ENCODE measurements at places on chromosomes 4 and X.

DNA sequence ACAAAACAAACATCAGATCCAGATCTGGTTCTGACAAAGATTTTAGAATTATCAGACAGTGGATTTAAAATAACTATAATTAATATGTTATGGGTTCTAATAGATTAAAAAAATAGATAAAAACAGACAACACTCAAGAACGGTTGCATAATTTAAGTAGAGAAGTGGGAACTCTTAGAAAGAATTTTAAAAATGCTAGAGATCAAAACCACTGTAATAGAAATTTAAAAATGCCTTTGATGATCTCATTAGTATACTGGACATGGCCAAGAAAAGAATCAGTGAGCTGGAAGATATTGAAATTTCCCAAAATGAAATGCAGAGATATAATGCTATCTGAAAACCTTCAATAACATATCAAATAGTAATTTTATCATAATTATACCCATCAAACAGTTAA lies 28.3 kb upstream of the DYNLT3 start:
- no peak for DNase-seq

GRCh38 chrX:154793084-154793795 lies 12.0 kb downstream of the MPP1 start:
- no peak for DNase-seq

- no peak for DNase-seq
Observed at GRCh38 chr4:82889287-82889686, 1.7 kb downstream of the SEC31A start.

DNA sequence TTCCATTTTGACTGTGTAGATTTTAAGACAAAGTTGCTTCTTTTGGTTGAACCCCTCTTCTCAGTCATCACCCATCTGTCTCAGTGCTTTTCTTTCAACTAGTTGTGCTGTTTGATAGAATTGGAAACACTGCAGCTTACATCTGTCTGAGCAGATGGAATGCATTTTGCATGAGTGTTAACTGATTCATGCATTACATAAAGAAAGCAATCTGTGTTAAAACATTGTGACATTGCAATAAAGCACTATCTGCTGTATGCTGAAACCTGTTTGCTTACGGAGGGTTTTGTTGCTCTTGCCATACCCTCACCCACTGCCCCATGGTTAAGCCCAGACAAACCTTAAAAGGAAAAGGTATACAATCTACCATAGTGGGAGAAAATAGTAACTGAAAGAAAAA lies 47.4 kb downstream of the NRK start:
- no peak for DNase-seq

DNA sequence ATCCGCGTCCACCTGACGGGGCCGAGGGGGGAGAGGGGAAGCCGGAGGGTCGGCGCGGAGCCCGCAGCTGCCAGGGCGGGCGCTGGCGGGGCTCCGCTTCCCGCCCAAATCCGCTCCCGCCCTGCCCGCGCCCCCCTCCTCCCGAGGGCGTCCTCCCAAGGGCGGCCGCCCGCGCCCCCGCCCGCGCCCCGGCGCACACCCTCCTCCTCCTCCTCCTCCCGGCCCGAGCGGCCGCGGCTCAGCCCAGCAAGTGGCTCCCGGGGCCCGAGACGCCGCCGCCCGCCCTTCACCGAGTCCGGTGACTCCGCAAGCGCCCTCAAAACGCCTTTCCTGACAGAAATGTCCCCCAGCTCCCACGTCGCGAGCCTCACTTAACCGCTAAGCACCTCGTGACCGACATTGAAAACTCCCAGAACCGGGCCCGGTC lies 487 bp downstream of the HMGB2 start:
- peak; percentile 44 for DNase-seq

- DNase-seq: no peak
Observed at GRCh38 chrX:39726771-39727170, 371.0 kb downstream of the BCOR start.

DNA sequence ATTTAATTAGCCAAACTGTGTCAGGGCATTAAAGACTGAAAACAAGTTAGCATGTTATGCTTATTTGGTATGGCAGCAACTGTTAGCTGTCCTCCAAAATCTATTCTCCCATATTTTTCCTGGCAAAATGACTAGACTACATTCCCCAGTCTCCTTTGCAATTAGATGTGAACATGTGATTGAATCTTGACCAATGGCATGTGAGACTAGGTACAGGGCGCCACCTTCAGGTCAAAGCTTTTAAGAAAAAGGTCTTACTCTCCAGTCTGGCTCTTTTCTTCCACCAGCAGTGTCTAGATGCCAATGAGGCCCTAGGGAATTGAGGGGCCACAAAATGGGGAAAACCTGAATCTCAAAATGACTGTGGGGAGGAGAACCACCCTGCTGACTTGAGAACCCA lies 408.2 kb downstream of the SMARCA1 start:
- DNase-seq: no peak

- no peak for DNase-seq
Observed at GRCh38 chr4:4734425-4734824, 125.0 kb upstream of the MSX1 start.

GRCh38 chr4:148345509-148345908 lies 96.7 kb downstream of the NR3C2 start:
- no peak for DNase-seq

- DNase-seq: no peak
Observed at GRCh38 chrX:17977696-17978095, 116.6 kb upstream of the RAI2 start.

GRCh38 chr4:55183926-55184599 lies 58.7 kb upstream of the KDR start:
- no peak for DNase-seq

GRCh38 chrX:6052111-6052745 lies 176.4 kb downstream of the NLGN4X start:
- DNase-seq: no peak

DNA sequence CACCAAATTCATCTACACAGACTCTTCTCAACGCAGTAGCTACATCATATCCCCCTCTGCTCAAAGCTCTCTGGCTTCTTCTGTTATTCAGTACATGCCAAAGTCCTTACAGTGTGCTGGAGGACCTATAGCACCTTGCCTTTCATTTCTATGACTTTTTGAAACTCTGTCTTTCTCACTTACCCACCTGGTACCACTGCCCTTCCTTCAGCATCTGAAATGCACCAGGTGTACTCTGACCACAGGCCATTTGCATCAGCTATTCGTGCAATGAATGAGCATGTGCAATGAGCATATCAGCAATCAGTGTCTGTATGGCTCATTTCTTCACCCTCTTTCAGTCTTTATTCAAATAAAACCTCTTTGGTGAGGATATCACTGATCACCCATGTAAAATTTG lies 399.9 kb downstream of the RAB28 start:
- DNase-seq: no peak

- no peak for DNase-seq
Observed at GRCh38 chrX:153873282-153874084, 12.5 kb downstream of the L1CAM start.

DNA sequence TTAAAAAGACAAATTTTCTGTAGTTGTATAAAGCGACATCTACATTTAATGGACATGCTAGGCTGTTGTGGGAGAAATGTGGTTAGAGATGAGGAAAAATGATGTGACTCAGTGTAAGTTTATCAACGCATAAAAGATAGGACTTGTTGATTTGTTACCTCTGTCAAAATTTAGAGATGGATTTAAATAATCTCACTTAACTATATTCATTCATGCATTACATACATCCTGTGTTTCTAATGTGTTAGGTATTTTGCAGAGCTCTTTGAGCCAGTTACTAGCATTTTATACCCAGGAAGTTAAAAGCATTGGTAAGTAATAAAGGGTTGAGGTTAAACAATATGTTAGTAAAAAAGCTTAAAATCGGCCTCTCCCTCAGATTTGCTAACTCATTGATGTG lies 34.3 kb downstream of the METAP1 start:
- no peak for DNase-seq

DNA sequence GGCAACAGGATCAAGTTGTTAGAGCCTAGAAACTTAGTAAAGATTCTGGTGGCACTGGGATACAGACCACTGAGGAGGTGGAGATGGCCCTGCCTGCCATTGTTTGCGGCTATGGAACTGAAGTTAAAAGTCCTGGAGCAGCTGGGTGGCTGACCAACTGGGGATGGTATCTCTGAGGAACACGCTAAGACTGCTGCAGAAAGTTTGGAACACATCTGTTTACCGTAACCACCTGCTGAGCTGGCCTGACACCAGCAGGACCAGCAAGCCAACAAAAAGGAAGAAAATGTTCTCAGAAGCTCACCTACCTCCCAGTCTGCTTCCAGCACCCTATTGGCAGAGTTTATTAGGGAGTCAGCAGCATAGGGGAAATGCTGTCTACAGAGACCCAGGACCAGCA lies 17.4 kb upstream of the PACRGL start:
- no peak for DNase-seq

DNA sequence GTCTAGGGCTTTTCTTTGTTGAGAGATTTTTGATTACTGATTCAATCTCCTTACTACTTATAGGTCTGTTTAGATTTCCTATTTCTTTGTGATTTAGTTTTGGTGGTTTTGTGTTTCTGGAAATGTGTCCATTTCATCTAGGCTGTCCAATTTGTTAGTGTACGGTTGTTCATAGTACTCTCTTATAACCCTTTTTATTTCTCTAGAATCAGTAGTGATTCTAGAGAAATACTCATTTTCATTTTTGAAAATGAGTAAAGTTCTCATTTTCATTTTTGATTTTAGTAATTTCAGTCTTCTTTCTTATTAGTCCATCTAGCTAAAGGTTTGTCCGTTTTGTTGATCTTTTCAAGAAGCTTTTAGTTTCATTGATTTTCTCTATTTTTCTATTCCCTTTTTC lies 7.5 kb downstream of the IL13RA1 start:
- no peak for DNase-seq

GRCh38 chr4:128906581-128906980 lies 97.1 kb downstream of the JADE1 start:
- no peak for DNase-seq
